GM20000 (cell line): ENCODE measurements at places on chromosomes 5 and 9.

- no peak for DNase-seq
Measured at GRCh38 chr5:73438645-73439470, 9.7 kb downstream of the FOXD1 start.

GRCh38 chr5:143297756-143298155 is 105.7 kb downstream of the NR3C1 start:
- DNase-seq, result no peak

- DNase-seq, result no peak
Measured at GRCh38 chr5:136021016-136021405, 7.8 kb upstream of the TGFBI start.

DNA sequence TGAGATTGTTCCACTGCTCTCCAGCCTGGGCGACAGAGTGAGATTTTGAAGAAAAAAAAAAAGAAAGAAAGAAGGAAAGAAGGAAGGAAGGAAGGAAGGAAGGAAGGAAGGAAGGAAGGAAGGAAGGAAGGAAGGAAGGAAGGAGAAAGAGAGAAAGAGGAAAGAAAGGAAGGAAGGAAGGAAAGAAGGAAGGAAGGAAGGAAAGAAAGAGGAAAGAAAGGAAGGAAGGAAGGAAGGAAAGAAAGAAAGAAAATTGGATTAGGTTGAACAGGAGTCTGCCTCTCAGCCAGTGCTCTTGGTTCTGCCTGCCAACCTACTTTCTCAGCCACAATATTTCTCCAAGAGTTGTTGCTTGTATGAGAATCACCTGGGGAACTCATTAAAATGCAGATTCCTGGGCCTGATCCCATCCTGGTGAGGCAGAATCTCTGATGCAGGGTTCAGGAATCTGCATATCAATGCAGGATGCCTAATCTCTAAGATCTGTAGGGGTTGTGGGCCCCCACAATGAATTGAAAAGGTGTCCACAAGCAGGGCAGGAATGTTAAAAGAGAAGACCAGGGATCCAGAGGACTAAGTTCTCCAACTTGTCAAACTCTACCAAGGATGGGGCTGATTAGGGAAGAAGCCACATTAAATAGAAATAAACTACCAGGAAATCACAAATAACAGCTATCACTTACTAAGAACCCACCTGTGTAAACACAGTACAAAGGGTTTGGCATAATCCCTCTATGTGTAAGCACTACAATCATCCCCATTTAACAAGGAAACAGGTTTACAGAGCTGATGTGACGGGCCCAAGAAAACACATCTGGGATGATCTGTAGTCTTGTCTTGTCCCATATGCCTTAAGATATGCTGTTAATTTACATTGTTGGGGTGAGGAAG is 23.4 kb upstream of the GALNT10 start:
- DNase-seq, result no peak

GRCh38 chr5:67353500-67354450 is 157.2 kb upstream of the CD180 start:
- no peak for DNase-seq

- DNase-seq, result no peak
Measured at GRCh38 chr5:34660444-34660843, 4.3 kb downstream of the RAI14 start.

DNA sequence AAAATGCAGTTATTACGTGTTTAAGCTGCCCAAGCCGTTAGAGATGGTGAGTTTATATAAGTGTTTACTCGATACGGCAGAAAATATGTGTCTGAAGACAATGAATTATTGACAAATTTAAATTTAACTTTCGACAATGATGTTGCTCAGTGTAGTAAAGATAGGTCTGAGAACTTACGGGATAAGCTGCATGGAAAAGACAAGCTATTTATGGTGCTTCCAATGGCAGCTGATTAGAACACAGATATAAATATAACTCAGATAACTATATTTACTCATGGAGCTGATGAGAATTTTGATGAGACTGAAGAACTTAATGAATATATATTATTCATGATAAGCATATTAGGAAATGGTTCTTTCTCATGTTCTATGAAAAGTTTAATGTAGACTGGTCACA is 139.3 kb downstream of the AUH start:
- no peak for DNase-seq
